ENCODE measurements at places on chromosomes 1 and 21.
A peak's percentile ranks its signal among the peaks of the same experiment; 100 is the strongest.

- DNase-seq: no peak
Measured at GRCh38 chr1:74508449-74508848, 4.0 kb downstream of the LRRC53 start.

DNA sequence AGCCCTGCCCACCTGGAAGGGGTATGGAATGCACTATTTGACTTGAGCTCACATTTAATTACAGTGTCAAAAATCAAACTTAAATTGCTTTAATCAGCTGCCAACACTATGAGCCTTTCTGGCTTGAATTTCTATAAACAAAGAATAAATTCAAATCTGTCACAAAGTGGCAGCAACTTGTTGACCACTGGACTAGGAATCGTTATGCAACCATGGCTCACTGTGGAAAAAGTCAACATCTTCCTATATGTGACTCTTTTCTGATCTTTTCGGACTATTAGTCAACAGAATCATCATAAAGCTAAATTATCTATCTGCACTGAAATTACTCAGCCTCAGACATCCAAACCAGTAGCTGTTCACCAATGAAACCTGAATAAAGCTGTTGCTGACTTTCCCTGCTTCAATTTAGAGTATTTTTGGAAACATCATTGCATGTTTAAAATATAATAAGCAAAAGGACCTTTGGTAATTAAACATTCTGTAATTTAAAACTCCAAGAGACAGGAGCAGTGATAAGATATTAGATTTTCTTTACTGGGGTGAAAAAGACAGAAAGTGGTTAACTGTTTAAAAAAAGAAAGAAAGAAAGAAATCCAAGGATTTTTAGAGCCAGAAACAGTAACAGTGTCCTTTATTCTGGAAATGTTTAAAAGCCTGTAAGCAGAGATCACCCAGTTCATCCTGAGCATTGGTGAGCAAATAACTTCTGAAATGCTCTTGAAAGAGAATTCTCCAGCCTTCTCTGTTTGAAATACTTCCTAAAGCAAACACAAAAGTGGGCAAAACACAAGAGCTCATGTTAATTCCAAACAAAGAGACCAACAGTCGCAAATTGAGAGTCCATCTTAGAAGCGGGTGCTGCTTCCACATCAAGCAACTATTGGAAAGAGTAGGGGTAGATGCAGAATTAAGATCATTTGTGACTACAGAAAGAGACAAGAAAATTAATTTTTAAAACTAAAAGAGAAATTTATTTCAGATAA lies 26.2 kb upstream of the ERG start:
- DNase-seq: no peak

GRCh38 chr1:110707232-110707631 lies 32.5 kb upstream of the KCNA3 start:
- no peak for DNase-seq

- no peak for DNase-seq
Measured at GRCh38 chr1:109240158-109241152, 8.9 kb upstream of the CELSR2 start.

DNA sequence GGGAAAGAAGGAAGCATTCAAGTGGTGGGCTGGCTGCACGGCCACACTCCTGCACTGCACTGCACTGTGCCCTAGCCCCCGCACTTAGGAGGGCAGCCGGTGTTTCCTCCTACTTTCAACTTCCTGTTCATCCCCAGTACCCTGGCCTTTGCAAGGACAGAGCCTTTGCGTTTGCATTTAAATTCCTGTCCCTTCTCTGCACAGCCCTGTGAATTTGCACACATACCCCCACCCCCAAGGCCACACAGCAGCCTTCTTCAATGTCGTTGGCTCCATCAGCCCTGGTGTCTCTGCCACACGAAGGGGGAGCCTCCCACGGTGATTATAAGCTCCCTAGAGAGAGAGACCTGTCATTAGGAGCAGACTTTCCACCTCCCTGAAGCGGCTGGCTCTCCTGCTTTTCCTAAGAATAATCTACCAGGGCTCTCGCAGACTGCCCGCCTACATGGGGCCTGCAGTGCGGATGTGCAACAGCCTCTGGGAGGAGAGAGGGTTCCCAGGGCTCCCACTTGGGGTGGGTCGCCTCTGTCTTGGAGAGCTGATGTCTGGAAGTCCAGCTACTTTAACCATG lies 13.2 kb upstream of the SLC45A3 start:
- no peak for DNase-seq

DNA sequence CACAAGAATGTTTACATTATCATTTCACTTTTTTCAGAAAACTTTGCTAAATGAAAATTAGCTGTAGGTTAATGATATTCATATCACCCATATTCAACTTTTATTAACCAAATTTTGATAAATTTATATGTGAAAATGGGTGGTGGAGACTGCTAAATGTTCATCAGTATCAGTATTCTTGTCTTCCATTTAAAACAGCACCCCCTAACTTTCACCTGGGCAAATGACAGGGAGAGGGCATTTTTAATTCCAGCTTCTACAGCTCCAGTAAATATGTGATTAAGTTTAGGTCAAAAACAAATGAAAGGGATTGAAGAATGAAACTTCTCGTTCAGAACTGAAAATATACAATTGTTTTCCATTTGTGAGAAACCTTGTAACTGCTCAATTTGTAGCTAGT lies 722.2 kb downstream of the KCNT2 start:
- no peak for DNase-seq

DNA sequence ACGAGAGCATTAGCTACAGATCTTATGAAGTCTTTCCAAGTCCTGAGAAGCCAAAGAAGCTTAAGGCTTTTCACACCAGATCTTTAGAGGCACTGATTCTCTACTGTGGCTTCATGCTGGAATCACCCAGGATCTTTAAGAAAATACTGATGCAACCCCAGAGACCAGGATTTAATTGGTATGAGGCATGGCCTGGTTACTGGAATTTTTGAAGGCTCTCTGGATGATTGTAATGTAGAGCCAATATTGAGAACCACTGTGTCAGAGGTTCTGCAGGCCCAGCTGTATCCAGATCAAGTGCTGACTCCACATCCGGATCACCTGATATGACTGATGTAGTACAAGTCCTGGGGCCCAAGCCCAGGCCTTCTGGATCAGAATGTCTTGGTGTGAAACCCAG lies 105.7 kb downstream of the PLPPR5 start:
- DNase-seq: no peak

DNA sequence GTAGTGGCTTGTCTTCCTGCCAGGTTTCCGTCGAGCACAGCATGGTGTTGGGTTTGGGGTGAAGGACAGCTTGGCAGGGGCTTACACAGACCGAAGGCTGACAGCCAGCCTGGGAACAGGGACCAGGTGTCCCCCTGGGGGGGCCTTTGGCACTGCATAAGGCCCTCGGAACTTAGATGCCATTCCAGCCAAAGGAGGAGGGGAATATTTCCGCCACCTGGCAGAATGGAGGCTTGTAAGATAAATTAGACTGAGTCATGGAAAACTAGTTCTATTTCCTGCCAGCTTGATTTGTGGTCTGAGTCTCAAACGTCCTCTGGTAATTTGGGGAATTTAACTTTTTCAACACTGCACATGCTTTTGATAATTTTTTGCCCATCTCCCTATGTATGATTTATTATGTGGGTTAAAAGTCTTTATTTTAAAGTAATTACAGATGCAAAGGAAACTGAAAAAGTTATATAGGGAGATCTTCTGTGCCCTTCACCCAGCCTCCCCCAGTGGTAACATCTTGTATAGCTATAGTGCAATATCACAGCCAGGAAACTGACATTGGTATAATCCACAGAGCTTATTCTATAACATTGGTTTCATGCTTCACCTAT lies 11.5 kb upstream of the TMEM51 start:
- no peak for DNase-seq

GRCh38 chr1:21295002-21295401 lies 4.7 kb upstream of the ECE1 start:
- no peak for DNase-seq

DNA sequence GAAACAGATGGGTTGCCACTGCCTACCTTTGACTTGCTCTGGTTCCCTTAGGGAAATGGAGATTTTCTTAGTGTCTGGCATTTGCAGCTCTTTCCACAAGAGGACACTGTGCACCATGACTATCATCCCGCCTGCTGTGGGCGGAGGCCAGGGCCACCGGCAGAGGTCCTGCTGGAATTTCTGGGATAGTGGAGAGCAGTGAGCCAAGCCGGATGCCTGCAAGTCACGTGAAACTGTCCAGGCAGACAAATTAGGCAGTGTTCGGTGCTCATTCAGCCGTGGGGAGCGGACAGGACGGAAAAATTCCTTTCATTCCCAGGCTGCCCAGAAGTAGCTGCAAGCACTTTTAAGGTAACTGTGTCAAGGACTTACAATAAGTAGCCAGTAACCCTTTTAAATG lies 43.4 kb downstream of the IGSF5 start:
- peak; percentile 22 for DNase-seq

DNA sequence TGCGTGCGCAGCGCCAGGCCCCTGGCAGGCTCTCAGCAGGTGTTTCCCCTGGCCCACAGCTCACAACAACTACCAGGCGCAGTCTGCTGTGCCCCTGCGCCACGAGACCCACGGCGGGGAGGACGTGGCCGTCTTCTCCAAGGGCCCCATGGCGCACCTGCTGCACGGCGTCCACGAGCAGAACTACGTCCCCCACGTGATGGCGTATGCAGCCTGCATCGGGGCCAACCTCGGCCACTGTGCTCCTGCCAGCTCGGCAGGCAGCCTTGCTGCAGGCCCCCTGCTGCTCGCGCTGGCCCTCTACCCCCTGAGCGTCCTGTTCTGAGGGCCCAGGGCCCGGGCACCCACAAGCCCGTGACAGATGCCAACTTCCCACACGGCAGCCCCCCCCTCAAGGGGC lies 68.1 kb downstream of the ALPL start:
- no peak for DNase-seq

GRCh38 chr1:224639426-224639975 lies 23.4 kb downstream of the CNIH3 start:
- DNase-seq: no peak

DNA sequence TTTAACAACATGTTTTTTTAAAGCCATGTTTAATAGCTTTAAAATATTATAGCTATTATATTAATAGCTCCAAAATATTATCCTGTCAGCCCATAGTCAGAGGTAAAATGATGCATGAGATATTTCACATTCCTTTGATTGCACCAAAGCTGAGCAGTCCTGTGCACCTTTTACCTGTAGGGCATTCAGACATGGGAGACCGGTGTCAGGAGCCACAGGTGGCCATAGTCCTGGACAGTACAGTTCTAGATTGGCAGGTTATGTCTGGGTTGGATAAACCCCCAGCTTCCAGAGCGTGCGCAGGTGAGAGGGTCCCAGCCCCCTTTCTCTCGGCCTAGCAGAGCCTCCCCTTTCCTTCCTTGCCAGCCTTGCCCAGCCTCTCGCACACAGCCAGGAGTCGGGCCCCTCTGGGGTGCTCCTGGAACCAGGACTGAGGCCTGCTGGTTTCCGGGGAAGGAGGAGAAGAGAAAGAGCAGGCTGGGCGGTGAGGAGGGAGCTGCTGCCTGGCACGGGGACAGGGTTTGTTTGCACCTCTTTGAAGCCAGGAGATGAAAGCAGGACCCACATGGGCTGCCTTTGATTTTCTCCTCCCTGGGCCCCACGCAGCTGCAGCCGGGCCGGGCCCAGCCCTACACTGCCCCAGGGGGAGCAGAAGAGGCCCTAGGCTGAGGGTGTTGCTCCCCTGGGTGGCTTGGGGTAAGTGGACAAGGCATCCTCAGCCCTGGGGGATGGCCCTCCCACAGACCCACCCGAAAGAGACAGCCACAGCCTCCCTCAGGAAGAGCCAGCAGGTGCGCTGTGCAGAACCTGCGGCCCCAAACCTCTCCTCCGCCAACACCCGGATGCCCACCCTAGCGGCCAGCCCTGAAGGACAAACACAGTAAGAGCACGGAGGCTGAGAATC lies 75.2 kb upstream of the TARDBP start:
- no peak for DNase-seq

GRCh38 chr1:109341944-109342930 lies 35.4 kb upstream of the MYBPHL start:
- no peak for DNase-seq

GRCh38 chr1:230300322-230301301 lies 125.5 kb downstream of the PGBD5 start:
- DNase-seq: no peak

GRCh38 chr1:183630748-183631147 lies 4.8 kb downstream of the ARPC5 start:
- DNase-seq: no peak

- DNase-seq: no peak
Measured at GRCh38 chr1:211092955-211093354, 41.0 kb downstream of the KCNH1 start.

DNA sequence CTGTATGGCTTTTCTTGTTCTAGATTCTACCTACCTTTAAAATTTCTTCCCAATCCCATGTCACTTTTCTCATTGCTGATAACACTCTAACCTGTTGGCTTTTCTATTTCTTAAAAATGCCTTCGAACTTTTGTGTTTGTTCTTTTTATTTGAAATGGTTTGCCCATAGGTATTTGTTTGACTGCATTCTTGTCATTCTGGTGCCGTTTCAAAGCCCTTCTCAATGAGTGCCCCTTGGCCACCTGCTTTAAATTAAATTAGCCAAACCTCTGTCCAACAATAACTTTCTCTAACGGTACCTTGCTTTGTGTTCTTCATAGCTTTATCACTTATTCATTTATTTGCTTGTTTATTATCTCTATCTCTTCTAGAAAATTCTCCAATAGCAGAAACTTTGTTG lies 38.9 kb downstream of the KCTD3 start:
- no peak for DNase-seq

DNA sequence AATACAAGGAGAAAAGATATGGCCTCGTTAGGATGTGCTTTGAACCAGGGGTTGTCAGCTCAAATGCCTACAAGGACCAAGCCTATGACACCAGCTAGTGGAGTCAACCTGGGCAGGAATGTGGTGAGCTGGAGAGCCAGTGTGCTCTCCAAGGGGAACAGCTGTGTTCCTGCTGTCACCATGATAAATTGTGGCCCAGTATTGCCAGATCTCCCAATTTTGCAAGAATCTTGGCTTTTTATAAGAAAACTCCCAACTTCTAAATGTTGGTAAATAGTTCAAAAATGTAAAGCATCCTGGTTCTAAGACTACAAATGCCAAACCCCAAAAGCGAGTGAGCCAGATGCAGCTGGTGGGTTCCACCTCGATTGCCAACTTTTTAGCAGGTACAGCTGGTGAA lies 391.1 kb downstream of the PLPP3 start:
- no peak for DNase-seq

GRCh38 chr21:43020771-43021170 lies 46.4 kb downstream of the PKNOX1 start:
- no peak for DNase-seq

GRCh38 chr1:230427094-230427876 lies 1.2 kb upstream of the PGBD5 start:
- DNase-seq: no peak

- no peak for DNase-seq
Measured at GRCh38 chr1:179197690-179198297, 31.7 kb downstream of the ABL2 start.

DNA sequence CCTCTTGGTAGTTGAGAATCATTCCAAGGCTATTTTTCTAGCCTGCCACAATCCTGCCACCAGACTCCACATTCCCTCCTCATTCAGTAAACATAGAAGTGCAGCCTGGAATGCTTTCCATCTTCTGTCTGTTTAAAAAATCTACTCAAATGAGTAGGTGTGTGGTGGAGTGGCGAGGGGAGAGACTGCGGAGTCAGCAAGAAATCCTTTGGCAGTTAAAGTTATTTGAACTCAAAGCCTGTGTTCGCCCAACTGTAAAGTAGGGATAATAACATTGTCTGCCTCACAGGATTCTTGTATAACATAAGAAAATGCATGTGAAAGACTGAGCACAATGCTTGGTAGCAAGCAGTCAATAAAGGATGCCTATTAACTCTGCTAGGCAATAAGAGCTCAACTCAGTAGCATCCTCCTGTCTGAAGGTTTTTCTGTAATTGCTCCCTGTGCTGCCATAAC lies 22.2 kb upstream of the DPT start:
- DNase-seq: no peak

GRCh38 chr21:42340187-42341050 lies 10.4 kb downstream of the TFF2 start:
- DNase-seq: no peak

Data from Panc1 (cell line).